Posterior cingulate gyrus (tissue), 11 donors: ENCODE measurements at places on chromosomes 3 and 15.

DNA sequence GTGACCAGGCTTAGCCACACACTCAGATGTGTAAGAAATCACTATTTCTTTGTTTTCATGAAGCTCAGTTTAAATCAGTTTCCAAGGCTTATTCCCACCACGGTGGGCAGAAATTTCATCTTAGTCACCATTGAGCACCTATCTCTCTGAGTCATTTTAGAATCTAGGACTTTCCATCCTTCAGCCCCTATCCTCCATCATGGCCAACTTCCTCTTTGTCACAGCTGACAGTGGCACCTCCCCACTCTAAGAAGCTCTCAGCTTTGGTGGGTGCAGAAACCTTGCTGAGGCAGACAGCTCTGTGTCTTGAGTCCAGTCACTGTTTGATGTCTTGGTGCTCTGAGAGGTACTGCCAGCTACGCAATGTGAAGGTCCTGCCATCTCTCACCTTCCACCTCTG, 32.9 kb downstream of the SNTN start:
- no peak for DNase-seq

- no peak for DNase-seq
Observed at GRCh38 chr3:127959873-127960272, 44.8 kb downstream of the KBTBD12 start.

- DNase-seq = peak; percentile 10
Observed at GRCh38 chr3:48130321-48130904, 57.8 kb downstream of the CDC25A start.

- DNase-seq = no peak
Observed at GRCh38 chr3:33373082-33373437, 67.1 kb downstream of the UBP1 start.

- no peak for DNase-seq
Observed at GRCh38 chr15:85542488-85542887, 162.1 kb downstream of the AKAP13 start.

- DNase-seq = no peak
Observed at GRCh38 chr15:57328897-57329296, 47.4 kb upstream of the CGNL1 start.

DNA sequence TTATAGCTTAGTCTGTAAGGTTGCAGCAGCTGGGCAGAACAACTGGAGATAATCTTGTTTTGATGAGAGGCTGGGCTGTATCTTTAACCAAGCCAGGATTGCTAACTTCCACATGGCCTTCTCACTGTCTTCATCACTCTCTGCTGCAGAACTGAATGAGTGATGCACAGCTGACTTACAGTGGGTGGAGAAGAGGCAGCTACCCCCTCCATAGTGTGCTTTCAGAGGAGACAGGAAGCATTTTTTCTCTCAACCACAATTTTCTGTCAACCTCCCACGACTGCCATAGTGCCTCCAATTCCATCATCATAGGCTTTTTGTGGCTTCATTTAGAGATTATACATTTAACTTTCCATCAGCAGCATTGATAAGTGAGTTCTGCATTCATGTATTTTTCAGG, 168.2 kb downstream of the CLSTN2 start:
- no peak for DNase-seq

DNA sequence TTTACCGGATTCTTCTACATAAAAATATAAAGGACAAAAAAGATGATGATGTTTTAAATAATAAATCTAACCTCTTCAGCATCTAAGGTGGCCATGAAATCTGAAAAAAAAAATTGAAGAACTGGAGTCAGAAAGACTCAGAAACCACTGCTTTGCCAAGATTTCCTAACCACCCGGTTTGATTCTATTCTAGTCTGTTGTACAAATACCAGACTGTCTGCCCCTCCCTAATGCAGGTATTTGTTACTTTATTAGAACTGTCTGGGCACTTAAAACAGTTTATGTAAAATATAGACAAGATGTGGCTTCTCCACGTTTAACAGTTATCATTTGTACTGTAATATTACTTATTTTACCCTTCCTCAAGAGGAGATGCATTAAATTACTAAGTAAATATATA, 48.8 kb downstream of the UACA start:
- DNase-seq = no peak
